ENCODE measurements at places on chromosomes 2 and 18. TPM values are rescaled to one million over a fixed set of nuclear protein-coding genes. Genes with fewer than 3 reads are reported as not detected.

LRRTM1 gene
- polyA plus RNA-seq = 0.51 TPM

IL36G gene
- not detected for polyA plus RNA-seq

TUBA3E gene
- 286 TPM for polyA plus RNA-seq

CD302 gene
- polyA plus RNA-seq = 5.8 TPM

DPYSL5 gene
- polyA plus RNA-seq = 0.01 TPM

ANKRD53 gene
- polyA plus RNA-seq = 1.1 TPM

FAM237A gene
- polyA plus RNA-seq = not detected

RGPD4 gene
- not detected for polyA plus RNA-seq

GAREM2 gene
- polyA plus RNA-seq = 0.72 TPM

Measured in heart right ventricle (tissue), 16 donors.